ENCODE measurements at places on chromosomes 12 and 14. TPM values are rescaled to one million over a fixed set of nuclear protein-coding genes. Genes with fewer than 3 reads are reported as not detected.
A peak's percentile ranks its signal among the peaks of the same experiment; 100 is the strongest.

Gene HIP1R
- total RNA-seq = 42.6 TPM

- H3K27me3 ChIP-seq = no peaks in the 10 kb centered on the region
Measured at GRCh38 chr12:121518656-121519055, 62.2 kb downstream of the KDM2B start.

- no peak overlapping the region for H3K27ac ChIP-seq
- DNase-seq = no peak
- no peaks in the 10 kb centered on the region for H3K4me1 ChIP-seq
- no peak overlapping the region for H3K4me3 ChIP-seq
Measured at GRCh38 chr14:29220566-29220965, 454.0 kb downstream of the FOXG1 start.

- no peak for DNase-seq
- peaks cover 20% of the 10 kb centered on the region for H3K36me3 ChIP-seq
- peaks cover 14% of the 10 kb centered on the region for H3K4me1 ChIP-seq
Measured at GRCh38 chr12:112134731-112135130, 9.4 kb downstream of the TRAFD1 start.

GRCh38 chr12:53532524-53533445 lies 25.5 kb upstream of the NPFF start:
- no peak overlapping the region for H3K27ac ChIP-seq
- H3K27me3 ChIP-seq = no peaks in the 10 kb centered on the region
- DNase-seq = no peak
- H3K4me3 ChIP-seq = no peak overlapping the region
- H3K4me1 ChIP-seq = no peaks in the 10 kb centered on the region

DNA sequence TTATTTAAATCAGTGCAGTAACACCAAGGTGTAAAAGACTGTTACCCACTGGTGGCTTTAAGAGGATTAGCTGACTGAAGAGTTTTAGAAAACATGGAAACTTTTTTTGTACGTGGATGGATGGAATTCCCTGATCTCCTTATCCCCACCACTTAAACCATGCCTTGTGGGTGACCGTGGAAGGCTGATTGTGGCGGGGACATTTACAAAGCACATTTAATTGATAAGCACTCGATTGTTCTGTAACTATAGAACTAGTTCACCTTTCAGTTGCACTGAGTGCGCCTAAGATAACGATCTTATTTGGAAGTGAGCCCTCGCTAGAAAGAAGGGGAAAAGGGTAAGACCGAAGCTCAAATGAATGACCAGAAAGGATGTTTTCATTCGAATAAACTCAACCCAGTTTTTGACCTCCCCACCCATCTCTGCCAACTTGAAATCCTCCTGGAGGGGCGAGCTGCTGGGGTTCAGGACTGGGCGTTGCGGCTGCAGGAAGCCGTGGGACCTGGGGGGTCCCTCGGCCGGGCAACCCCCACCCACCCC lies 688 bp upstream of the RASSF3 start:
- H3K4me3 ChIP-seq = peak overlapping the region; percentile 57
- no peaks in the 10 kb centered on the region for H3K4me1 ChIP-seq
- no peaks in the 10 kb centered on the region for H3K36me3 ChIP-seq
- DNase-seq = no peak

DNA sequence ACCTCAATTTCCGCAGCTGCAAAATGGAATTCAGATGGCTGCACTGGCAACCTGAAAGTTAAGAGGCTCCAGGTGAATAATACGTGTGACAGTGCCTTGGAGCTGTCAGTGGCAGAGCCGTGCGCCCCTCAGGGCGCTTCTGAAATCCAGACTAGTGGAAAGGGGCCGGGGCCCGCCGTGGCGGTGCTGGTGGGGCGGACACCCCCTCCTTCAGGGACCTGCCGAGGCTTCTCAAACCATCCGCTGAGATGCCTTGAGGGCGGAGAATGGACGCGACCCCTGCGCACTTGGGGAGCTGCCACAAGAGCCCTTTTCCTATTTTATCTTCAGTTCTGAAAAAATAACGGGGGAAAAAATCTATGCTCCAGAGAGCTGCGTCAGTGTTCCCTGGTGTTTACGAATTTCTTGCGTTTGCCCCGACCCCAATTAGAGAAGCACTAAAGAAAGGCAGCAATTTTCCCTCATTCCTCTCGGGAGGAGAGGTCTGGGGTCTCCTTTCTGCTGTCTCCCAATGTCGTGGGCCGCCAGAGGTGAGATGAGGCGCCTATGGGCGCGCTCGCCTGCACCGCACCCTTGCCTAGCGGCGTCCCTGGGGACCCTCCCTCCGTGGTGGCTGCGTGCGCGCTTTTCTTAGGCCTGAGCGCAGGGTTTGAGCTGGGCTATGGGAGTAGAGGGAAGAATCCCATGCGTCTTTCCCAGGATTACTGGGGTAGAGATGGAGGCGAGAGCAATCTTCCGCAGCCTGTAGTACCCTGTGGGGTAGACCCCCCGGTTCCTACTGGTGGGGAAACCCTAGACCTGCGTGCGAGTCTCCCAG lies 2.2 kb downstream of the NOS1 start:
- DNase-seq = no peak
- H3K36me3 ChIP-seq = no peaks in the 10 kb centered on the region
- no peaks in the 10 kb centered on the region for H3K4me1 ChIP-seq
- H3K4me3 ChIP-seq = no peak overlapping the region

Gene GXYLT1
- 11.1 TPM for total RNA-seq

DNA sequence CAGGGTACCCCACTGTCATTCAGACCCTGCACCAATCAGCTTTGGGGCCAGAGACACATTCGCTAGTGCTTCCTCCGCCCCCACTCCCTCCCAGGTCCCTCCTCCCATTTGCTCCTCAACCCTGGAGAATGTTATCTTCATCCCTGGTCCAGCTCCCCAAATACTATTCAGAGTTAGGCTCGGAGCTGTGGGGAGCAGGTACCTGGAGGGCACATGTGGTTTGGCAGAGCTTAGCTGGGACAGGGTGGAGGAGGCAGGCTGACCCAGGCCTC lies 19.5 kb downstream of the VSX2 start:
- no peak for DNase-seq
- H3K4me1 ChIP-seq = no peaks in the 10 kb centered on the region
- no peak overlapping the region for H3K4me3 ChIP-seq
- no peaks in the 10 kb centered on the region for H3K36me3 ChIP-seq
- peaks cover 9% of the 10 kb centered on the region for H3K27me3 ChIP-seq

Gene TAS2R7
- not detected for total RNA-seq

- no peak for DNase-seq
- H3K4me3 ChIP-seq = no peak overlapping the region
- no peak overlapping the region for H3K27ac ChIP-seq
Measured at GRCh38 chr12:110301065-110301806, 20.2 kb downstream of the ATP2A2 start.

Gene MUCL1
- total RNA-seq = not detected

- no peaks in the 10 kb centered on the region for H3K27me3 ChIP-seq
- no peak overlapping the region for H3K4me3 ChIP-seq
- no peak overlapping the region for H3K27ac ChIP-seq
- no peaks in the 10 kb centered on the region for H3K4me1 ChIP-seq
Measured at GRCh38 chr12:1847411-1847810, 27.0 kb downstream of the LRTM2 start.

Gene E2F7
- 2.4 TPM for total RNA-seq

Gene BHLHE41
- 31.8 TPM for total RNA-seq

- H3K36me3 ChIP-seq = no peaks in the 10 kb centered on the region
- DNase-seq = no peak
- peaks cover 7% of the 10 kb centered on the region for H3K4me1 ChIP-seq
- H3K27ac ChIP-seq = no peak overlapping the region
Measured at GRCh38 chr14:74620497-74620921, 8.5 kb upstream of the LTBP2 start.

Gene KLHDC1
- total RNA-seq = 2.5 TPM

Gene FGD4
- total RNA-seq = 38.4 TPM

- DNase-seq = no peak
- H3K36me3 ChIP-seq = no peaks in the 10 kb centered on the region
- H3K4me1 ChIP-seq = no peaks in the 10 kb centered on the region
- no peak overlapping the region for H3K4me3 ChIP-seq
Measured at GRCh38 chr14:28102814-28103213, 663.8 kb upstream of the FOXG1 start.

GRCh38 chr12:46815809-46816208 lies 10.0 kb downstream of the SLC38A4 start:
- H3K36me3 ChIP-seq = no peaks in the 10 kb centered on the region
- no peak for DNase-seq
- H3K27ac ChIP-seq = no peak overlapping the region
- no peaks in the 10 kb centered on the region for H3K4me1 ChIP-seq
- H3K4me3 ChIP-seq = no peak overlapping the region
- no peaks in the 10 kb centered on the region for H3K27me3 ChIP-seq

- no peaks in the 10 kb centered on the region for H3K36me3 ChIP-seq
- peak overlapping the region; percentile 64 for H3K4me3 ChIP-seq
- DNase-seq = peak; percentile 36
- H3K4me1 ChIP-seq = no peaks in the 10 kb centered on the region
Measured at GRCh38 chr12:101877806-101878242, 444 bp downstream of the DRAM1 start.

DNA sequence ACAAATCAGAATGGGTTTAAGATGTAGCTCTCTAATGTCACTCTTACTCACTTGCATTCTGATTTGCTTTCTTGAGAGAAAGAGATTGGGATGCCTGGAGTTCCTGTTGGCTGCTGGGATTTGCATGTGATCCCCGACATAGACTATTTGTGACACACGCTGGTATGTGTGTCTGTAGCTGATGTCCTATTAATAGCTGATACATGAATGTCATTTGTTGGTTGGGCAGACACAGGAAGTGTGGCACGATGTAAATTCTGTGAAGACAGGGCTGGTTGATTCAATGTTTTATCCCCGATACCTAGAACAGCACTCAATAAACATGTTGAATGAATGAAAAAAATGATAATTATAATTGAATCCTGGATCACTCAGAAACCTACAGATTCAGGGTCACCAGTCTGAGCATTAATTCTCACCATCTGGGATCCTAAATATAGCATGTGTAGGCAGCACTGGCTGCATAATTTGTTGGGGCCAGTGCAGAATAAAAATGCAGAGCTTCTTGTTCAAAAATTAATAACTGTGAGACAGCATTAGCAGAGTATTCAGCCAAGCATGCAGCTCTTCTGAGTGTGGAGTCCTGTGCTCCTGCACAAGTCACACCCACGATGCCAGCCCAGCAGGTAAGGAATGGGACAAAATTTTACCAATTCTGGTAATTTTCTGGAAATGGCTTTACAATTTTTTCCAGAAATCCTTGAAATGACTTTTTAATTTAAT lies 35.5 kb upstream of the SOCS2 start:
- H3K27ac ChIP-seq = no peak overlapping the region
- no peaks in the 10 kb centered on the region for H3K36me3 ChIP-seq
- no peak overlapping the region for H3K4me3 ChIP-seq
- DNase-seq = no peak
- H3K4me1 ChIP-seq = no peaks in the 10 kb centered on the region

DNA sequence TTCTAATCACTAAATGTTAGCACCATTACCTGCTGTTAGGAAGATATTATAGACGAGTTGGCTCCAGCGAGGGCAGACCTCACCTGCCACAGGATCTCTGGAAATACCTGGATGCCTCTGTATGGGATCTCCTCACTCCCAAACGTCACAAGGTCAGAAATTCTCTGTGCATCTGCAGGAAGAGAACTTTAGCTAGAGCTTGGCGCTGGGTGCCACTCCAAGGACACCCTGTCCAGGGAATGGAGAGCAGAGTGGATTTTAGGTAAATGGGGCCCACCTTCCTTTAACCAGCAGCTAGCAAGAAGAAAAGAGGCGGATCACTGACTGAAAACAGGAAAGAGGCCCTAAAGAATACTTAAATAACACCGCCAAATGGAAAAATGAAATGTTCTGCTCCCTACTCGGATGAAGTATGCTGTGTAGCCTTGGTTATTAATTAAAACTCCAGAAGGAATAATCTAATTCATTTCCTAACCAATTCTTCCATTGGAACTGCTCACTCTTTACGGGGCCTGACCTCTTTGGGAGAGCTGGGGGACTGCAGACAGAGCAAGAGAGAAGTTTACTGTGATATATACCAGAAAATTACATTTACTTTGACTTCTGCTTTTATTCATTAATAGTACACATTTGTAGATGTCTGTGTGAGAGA lies 4.2 kb upstream of the FOXG1 start:
- peaks cover 87% of the 10 kb centered on the region for H3K27me3 ChIP-seq
- H3K36me3 ChIP-seq = no peaks in the 10 kb centered on the region
- no peak overlapping the region for H3K27ac ChIP-seq

Measured in colonic mucosa (tissue), 4 donors.